ENCODE measurements at places on chromosomes 5 and 9.

- DNase-seq = no peak
Observed at GRCh38 chr5:103793595-103794182, 231.1 kb upstream of the NUDT12 start.

- DNase-seq = no peak
Observed at GRCh38 chr9:137027369-137028262, at the start of gene ABCA2. Gene ABCA2 (minus strand): TSS chr9:137028237. CDS start chr9:137028140, 97 bp downstream.

- DNase-seq = no peak
Observed at GRCh38 chr9:122329597-122329996, 41.2 kb upstream of the PTGS1 start.

DNA sequence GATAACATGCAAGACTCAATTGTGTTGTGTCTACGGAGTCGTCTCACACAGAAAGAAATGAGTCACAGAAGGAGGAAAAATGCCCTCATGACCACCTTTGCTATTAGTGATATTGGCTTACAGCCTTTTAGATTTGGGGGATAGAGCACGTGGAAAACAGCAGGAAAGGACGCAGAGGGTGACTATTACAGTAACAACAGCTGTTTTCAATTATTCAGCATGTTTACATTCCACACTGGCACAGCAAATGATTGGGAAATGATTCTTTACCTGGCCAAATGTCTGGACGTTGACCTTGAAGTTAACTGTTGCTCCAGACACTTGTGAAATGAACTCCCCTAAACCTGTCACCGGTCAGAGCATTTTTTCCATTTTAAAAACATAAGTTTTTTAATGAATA, 46.8 kb downstream of the APTX start:
- no peak for DNase-seq

- DNase-seq = no peak
Observed at GRCh38 chr5:103060424-103060954, 59.4 kb downstream of the GIN1 start.

- DNase-seq = no peak
Observed at GRCh38 chr5:84861306-84861705, 476.6 kb upstream of the EDIL3 start.

- no peak for DNase-seq
Observed at GRCh38 chr5:82855893-82856550, 221.2 kb downstream of the TMEM167A start.

- no peak for DNase-seq
Observed at GRCh38 chr5:168683927-168684295, 104.7 kb upstream of the PANK3 start.

DNA sequence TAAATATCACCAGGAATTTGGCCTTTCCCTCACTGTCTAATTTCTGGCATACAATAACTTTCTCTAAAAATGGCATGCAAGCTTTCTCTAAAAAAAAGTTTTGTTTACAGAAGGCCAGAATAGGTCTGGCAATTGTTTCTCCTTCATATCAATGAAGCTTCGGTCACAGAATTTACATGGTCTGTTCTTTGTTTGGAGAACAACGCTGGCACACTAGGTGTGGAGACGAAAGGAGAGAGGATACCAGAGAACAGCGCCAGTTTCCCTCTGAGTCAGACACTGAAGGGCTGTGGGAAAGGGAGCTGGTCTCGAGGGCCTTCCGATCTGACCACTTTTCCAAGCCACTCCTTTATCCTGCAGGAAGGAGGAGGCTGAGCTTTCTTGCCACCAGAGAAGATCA, 60.1 kb upstream of the ITGA1 start:
- DNase-seq = no peak

DNA sequence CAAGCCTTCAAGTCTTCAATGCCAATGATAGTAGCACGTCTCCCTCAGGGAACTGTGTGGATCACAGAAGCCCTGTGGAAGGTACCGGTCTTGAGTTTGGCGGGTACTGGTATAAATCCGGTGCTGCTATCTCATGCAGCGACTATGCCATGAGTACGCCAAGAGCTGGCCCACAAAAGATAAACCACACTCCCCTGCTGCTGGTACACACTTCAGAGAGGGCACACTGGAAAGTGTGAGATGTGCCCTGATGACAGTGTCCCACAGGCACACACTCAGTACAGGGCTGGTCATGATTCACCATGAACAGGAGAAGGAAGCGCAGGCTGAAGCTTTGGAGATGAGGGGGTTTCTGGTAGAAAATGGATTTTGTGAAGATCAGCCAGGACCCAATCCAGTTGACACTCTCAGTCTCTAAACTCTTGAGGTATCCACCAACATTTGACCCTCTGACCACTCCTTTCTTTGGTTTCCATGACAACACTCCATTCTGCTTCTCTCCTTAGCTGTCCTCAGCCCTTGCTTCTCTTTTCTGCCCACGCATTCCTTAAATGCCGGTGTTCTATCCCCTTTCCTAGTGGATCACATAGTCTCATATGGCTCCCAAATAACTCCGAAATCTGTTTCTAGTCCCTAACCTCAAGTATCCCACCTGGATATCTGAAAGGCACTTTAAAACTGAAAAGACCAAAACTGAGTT, 5.1 kb downstream of the AMACR start:
- DNase-seq = no peak

DNA sequence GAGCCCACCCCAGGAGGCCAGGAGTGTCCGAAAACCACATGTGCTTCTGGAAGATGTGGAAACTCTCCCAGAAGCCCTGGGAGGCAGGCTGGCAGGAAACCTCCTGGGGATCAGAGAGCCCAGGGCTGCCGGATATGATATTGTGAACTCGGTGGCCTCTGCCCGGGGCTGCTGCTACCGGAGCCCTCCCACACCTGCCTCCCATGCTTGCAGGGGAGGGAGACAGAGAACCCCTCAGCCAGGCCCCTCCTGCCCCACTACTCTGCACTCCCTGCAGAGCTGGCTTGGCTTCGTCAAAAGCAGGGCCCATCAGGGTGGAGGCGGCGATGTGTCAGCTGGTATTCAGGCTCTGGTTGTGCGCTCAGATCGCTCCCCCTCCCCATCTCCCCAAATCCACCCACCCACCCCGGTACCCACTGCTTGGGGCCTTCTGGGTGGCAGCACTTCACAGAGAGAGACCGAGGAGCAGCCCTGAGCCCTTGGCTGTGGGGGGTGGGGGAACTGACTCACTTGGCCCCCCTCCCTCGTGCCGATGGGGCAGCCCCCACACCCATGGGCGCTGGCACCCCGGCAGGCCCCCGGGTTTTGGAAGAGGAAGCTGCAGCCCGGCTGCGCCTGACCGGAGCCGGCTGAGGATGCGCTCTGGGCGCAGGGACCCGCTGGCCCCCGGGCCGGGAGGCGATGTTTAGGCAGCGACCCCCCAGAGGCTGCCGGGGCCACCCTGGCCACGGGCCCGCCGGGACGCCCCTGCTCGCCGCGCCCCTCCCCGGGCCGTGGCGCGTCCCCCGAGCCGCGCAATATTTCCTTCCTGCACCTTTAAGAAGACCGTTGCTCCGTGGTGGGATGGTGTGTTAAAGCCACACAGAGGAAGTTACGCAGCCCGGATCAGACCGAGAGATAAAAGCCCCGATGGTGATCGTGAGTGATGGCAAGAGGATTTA, 786 bp upstream of the NTNG2 start:
- no peak for DNase-seq

DNA sequence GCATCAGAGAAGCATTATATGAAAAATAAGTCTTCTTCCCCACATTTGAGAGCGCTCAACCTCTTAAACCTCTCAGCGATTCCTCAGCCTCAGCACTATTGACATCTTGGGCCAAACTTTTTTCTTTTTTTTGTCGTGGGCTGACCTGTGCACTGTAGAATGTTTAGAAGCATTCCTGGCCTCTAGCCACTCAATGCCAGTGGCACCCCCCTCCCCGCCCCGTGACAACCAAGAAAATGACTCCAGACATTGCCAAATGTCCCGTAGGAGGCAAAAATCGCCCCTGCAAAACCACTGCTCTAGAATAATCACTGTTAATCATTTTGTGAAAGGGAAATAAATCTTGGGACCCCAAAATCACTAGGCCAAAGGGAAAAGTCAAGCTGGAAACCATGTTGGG, 129.1 kb upstream of the BOD1 start:
- no peak for DNase-seq

- no peak for DNase-seq
Observed at GRCh38 chr5:105213078-105213477, 1650.5 kb upstream of the NUDT12 start.

DNA sequence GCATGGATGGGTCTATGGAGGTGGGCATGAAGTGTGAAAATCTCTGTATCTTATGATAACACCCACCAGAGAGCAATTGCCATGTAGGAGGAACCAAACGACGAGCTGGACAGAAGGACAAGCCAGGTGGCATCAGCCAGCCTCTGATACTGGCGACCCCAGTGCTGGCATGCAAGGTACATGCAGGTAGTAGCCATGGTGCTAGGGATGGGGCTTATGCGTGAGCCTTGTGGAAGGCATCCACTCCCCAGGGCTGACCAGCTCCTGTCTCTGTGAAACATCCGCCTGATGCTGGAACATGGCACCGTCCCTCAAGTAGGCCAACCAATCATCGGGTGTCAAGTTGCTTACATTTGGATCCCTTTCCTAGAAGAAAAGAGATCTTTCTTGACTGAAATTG, 412.9 kb downstream of the GADD45G start:
- DNase-seq = no peak

DNA sequence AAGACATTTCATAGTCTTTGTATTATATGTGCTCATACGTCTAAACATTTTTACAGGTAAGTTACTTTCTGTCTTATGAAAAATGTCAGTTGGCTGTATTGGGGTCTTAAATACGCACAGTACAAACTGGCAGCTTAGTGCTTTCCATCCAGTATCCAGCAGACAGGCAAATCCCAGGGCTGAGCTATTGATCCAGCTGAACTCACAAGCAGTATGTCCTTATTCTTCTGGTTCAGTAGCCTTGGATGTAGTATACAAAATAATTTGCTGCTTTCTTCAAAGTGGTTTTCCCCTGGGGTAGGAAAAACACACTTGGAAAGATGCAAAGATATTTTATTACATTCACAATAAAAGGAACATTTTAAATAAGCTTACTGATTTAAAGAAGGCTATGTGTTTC, 617.2 kb downstream of the NR2F1-AS1 start:
- DNase-seq = no peak

DNA sequence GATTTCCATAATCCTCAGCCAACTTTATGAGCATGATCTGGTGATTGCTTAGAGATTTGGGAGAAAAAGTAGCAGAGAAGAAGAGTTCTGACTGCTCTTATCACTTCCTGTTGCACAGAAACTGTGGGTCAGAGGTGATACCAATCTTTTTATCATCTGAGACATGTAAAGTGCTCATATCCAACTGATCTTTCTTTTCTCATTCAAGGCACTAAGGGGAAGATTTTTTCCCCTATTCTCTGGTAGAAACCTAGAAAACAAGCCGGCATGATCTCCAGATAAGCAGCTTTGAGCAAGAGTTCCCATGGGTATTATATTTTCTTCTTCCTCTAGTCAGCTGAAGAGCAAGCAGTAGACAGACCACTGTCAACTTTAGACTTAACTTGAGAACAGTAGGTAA, 29.0 kb upstream of the GPR150 start:
- DNase-seq = no peak

- no peak for DNase-seq
Observed at GRCh38 chr9:81526587-81526986, 162.8 kb downstream of the TLE1 start.

- DNase-seq = peak; percentile 56
Observed at GRCh38 chr9:121197132-121197531, 4.5 kb downstream of the RAB14 start.

DNA sequence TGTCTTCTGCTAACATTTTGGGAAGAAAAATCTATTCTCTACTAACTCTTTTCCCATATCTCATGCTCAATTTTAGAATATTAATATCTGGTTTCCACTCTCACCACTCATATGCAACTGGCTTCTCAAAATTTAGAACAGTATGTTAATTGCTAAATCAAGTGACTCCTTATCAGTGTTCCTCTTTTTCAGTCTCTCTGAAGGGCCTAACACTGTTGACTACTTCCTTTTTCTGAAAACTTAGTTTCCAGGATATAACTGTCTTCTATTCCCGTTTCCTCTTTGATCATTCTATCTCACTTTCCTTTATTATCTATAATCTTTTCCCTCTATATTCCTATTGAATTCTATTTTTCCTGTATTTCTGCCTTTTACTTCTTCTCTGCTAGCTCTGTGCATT, 1717.2 kb upstream of the C9orf72 start:
- DNase-seq = no peak

DNA sequence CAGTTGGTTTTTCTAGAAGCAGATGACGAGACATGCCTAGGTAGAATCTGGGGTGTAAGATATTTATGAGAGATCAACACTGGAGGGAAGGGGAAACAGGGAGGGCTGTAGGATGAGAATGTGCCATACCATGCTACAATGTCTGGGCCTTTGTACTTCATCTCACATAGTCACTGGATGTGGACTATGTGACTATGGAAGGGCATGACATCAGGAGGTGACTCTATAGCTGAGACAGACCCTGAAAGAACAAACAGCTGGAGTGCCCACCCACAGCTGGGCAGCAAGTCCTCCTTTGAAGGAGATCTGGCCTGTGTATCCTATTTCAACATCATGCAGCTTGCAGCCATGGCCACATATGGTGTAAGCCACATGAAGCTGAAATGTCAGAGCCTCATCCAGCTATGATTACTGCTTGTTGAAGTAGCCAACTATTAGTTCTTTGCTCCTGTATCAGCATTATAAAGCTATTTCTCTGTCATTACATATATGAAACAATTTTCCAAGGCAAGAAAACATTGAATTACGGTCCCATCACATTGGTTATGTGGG, 46.2 kb upstream of the KIF2A start:
- DNase-seq = no peak

DNA sequence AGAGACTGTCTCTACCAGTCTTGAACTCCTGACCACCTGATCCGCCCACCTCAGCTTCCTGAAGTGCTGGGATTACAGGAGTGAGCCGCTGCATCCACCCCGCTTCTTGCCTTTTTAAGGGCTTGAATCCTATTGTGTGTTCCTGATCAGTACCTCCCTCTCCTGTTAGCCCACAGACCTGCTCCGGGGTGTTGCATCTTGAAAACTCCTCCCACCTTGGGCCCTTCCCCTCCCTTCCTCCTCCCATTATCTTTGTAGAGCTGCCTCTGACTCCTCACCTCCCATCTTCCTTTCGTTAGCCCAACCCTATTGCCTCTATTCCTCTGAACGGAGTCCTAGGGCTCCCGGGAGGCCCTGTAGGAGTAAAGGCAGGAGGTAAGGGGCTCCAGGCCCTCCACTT, 48.5 kb upstream of the NEK6 start:
- DNase-seq = peak; percentile 86

GRCh38 chr9:136533775-136534157, 12.1 kb downstream of the NOTCH1 start:
- DNase-seq = peak; percentile 53

- DNase-seq = no peak
Observed at GRCh38 chr5:128673411-128673957, 135.4 kb upstream of the FBN2 start.

- DNase-seq = no peak
Observed at GRCh38 chr5:153888781-153889180, 149.9 kb downstream of the FAM114A2 start.

GRCh38 chr9:4491626-4491975, 1.3 kb downstream of the SLC1A1 start:
- DNase-seq = no peak
